Stimulated activated CD4-positive, alpha-beta T cell treated with anti-CD3 and anti-CD28 coated beads, TNF-alpha, amount 100 ng/mL, for 1 hour (primary cell): ENCODE measurements at places on chromosomes 5 and 9.

DNA sequence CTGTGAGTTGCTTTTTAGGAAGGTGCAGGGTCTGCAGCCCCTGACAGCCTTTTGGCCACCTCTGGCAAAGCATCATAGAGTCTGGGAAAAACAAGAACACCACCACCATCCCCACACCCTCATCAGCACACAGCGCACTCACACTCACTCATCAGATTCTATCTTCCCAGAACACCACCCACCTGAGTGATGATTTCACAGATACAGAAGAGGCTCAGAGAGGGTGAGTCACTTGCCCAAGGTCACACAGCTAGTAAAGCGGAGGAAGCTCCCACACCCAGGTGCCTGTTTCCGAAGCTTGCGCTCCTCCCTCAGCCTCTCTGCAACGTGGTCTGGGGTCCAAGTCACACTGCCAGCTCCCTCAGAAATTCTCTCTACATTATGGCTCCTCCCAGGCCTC is 41.8 kb upstream of the HRH2 start:
- DNase-seq = no peak

- no peak for DNase-seq
Observed at GRCh38 chr5:36158144-36158543, 6.2 kb downstream of the SKP2 start.

DNA sequence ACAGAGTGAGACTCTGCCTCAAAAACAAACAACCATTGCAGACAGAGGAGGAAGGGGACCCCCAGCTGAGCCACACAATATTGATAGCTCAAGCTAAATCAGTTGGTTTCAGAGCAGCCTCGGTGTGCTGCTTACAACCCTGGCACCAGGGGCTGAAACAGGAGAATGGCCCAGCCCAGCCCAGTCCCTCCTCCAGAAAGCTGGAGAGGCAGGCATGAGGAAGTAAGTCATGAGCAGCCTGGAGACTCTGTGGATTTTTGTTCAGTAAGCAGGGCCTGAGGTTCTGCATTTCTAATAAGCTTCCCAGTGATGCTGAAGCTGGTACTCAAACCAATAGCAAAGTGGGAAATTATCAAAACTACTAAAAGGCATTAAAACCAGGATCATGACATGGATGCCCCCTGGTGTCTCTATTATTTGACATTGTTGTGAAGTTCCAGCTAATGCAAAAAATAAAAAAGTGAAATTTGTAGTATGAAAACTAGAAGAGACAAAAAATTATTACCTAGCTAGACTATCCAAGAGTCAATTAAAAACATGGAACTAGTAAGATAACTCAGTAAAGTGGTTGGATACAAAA is 14.2 kb downstream of the PRRT1B start:
- no peak for DNase-seq

GRCh38 chr5:7146886-7147285 is 249.1 kb upstream of the ADCY2 start:
- DNase-seq = no peak

DNA sequence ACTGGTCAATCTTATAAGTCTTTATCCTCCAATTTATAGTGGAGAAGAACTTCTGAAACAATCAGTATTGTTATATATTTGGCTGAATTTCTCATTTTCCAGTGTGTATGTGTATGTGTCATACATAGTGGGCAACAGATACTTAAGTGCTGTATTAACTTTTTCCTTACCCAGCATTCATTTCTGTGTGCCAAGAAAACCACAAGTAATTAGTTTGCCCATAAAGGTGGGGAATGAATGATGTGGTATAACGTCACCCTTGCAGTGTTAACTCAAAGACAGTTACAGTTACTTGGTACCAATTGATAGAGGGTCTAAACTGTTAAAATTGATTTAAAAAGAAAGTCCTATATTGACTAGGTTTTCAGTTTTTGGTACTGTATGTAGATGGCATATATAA is 2.0 kb downstream of the OGN start:
- no peak for DNase-seq

- no peak for DNase-seq
Observed at GRCh38 chr5:132228241-132229035, 785 bp upstream of the P4HA2 start.

DNA sequence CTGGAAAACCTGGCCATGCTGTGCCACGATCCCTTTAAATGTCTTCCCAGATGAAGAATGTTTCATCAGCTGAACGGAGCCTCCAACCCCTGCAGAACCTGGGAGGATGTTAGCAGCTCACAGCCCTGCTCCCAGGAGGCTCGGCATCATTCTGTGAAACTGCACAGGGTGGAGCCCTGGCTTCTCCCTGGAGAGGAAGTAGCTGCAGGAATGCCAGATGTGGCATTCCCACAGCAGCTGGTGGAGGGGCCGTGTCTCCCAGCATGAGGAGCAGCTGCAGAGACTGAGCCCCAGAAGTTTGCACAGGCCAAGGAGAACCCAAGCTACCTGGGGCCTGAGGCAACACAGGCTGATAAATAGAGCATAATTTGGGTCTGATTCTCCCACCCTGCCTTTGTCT is 165.8 kb upstream of the MAP3K1 start:
- no peak for DNase-seq

GRCh38 chr5:169161022-169161680 is 139.8 kb downstream of the SLIT3 start:
- DNase-seq = no peak

DNA sequence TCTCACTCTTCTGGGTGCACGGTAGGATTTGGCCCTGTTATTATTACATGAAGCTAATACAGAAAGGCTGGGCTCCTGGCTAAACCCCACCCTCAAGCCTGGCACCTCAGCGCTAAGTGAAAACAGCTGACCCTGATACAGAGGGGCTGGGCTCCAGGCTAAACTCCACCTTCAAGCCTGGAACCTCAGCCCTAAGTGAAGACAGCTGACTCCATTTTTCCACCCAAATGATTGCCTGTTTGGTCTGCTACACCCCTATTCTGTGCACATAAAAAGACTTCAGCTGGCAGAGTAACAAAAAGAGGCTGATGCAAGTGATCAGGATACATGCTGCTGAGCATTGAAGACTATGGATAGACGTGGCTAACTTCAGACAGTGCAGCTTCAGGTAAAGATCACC is 148.4 kb upstream of the CLINT1 start:
- DNase-seq = no peak

DNA sequence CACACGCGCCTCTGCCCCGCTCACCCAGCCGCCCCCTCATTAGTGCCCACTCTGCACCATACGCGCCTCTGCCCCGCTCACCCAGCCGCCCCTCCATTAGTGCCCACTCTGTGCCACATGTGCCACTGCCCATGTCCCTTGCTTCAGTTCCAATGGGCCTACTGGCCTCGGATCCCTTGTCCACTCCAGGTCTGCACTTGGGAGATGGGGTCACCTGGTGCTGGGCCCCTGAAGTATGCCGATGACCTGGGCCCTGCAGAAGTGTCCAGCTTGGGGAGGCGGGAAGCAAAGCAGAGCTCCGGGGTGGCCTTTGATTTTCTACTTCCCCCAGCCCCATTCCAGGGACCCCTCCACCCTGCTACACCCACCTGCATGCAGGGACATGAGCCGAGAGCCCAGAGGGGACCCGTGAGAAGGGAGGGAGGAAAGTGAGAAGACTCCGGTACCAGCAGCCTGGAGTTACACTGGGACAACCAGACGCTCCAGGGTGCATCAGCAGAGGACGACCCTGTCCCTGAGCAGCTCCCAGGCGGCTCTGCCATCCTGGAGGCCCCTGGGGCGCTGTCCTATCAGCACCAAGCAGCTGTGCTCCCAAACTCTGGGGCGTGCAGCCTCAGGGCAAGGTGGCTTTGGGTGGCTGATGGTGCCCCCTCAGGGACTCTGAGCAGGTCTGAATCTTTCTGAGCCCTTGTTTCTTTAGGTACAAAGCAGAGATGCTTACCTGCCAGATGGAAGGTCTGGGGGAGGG is 140.8 kb downstream of the RXRA start:
- DNase-seq = no peak

- no peak for DNase-seq
Observed at GRCh38 chr5:151408591-151409230, 38.7 kb upstream of the SLC36A1 start.

DNA sequence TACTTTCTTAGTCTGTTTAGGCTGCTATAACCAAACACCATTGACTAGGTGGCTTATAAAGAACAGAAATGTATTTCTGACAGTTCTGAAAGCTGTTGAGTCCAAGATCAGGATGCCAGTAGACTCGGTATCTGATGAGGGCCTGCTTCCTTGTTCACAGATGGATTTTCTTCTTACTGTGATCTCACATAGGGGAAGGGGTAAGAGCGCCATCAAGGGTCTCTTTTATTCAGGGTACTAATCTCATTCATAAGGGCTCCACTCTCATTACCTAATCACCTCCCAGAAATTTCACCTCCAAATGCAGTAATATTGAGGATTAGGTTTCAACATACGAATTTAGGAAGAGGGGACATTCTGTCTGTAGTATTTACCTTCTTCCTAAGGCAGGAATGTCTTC is 384.0 kb upstream of the DMAC1 start:
- no peak for DNase-seq

- no peak for DNase-seq
Observed at GRCh38 chr5:113378081-113378480, 56.7 kb downstream of the TSSK1B start.

GRCh38 chr5:102765350-102765749 is 10.2 kb downstream of the PAM start:
- DNase-seq = no peak

DNA sequence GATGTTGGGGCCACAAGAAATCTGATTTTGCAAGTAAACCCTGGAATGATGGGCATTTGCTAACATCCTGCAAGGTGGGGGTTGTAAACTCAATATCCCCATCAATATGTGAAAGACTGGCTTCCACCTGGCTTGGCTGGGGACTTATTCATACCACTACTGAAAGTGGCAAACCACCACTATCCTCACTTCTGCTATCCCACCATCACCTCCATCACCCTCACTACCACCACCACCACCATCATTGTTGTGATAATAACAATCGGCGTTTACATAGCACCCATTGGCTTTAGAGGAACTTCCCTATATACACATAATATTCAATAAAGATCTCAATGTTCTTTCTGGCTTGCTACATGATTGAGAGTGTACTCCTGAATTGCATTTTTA is 224.7 kb upstream of the DAP start:
- DNase-seq = no peak

DNA sequence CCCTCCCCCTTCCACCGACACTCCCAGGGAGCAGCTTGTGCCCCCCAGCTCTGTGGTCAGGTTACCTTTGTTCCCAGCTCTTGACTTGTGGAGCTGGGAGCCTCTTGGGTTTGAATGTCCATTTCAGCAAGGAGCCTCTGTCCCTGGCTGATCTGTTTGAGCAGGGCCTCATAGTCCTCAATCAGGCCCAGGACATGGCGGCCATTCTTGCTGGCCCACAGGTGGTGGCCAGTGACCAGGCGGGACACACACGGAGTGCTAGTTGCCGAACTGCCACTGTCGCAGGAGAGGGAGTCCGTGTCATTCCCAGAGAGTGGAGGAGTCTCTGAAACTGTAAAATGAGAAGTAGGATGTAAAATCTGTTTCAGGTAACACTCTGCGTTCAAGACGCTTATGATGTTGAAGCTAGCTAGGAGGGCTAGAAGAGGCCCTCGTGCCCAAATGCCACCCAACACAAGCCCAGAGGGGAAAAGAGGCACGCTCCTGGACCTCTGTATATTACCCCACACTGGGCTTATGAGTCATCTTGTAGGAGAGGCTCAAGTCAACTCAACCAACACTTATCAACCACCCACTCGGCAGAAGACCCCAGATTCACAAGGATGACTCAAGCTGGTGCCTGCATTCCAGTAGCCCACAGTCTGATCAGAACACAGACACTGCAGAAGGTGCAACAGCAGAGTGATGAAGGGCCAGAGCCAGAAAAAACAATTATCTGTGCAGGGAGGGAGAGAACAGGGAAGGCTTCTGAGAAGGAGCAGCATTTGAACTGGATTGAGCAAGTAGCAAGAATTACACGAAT is 177.0 kb downstream of the CDK5RAP2 start:
- DNase-seq = no peak

- no peak for DNase-seq
Observed at GRCh38 chr9:130935648-130936271, 3.3 kb downstream of the FIBCD1 start.

DNA sequence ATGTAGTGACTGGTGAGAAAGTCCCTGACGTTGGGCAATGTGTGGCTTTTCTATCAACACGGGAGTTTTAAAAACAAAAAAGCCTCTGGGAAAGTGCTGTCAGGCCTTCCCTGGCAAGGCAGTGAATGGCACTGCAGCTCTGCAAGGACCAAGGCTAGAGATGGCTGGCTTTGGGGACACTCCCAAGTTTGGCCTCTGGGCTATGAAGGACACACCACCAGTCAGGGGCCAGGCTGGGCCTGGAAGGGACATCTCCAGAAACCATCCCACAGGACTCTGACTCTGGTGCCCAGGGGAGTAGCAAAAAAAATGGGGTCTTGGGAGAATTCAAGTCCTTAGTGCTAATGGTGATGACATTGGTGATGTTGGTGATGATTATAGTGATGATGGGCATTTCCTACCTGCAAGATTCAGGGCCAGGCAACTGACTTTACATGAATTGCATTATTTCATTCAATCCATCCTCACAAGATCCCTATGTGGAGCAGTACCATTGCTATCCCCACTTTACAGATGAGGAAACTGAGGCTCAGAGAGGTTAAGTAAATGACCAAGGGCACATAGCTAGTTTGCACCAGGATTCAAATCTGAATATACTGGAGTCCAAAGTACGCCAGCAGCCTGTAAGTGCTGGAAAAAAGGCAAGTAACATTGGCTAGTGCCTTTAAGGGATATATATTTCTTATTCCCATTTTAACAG is 2.6 kb upstream of the PPARGC1B start:
- no peak for DNase-seq

DNA sequence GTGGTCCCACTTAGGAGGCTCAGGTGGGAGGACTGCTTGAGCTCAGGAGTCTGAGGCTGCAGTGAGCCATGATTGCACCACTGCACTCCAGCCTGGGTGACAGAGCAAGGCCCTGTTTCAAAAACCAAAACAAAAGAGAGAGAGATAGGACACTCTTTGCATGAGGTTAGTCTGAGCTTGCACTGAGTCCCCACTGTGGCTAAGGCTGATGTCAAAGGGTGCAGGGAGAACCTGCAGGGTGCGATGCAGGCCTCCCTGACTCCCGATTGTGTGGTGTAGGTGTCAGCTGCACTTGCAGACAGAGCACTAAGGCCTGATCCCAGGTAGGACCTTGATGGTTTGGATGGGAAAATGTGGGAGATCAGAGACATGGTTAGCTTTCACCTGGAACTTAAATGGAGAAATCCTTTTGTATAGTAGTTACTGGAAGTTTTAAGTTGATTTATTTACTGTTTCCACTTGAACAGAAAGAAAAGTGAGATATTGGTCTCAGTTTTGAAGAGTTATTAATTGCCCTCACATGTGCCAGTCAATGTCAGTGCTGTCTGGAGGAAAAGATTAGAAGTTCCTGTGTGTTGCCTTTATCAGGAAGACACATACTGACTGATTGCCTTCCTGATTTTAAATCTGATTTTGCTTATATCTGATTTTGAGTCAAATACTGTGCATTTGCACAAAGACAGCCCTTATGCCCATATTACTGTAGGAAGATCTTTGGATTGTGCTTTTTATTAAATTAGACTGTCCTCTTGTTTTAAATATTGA is 260.0 kb downstream of the MAST4 start:
- DNase-seq = no peak

DNA sequence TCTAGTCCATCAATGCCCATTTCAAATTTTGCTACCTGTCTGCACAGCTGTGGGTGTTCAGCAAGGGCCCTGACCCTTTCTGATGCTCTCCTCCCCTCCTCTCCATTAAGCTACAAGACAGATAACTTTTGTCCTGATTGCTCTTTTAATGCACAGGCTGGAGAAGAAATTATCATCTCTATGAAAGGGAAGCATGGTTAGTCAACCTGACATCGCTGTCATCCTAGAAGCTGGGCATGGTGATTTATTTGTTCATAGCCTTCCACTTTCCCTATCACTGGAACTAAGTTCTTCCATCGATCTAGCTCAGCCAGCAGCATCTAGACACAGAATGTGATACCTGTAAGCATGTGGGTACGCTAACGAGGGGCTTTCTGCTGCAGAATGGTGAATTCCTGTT is 50.1 kb downstream of the SLIT3 start:
- DNase-seq = no peak
